ENCODE measurements at places on chromosomes 4 and X.

DNA sequence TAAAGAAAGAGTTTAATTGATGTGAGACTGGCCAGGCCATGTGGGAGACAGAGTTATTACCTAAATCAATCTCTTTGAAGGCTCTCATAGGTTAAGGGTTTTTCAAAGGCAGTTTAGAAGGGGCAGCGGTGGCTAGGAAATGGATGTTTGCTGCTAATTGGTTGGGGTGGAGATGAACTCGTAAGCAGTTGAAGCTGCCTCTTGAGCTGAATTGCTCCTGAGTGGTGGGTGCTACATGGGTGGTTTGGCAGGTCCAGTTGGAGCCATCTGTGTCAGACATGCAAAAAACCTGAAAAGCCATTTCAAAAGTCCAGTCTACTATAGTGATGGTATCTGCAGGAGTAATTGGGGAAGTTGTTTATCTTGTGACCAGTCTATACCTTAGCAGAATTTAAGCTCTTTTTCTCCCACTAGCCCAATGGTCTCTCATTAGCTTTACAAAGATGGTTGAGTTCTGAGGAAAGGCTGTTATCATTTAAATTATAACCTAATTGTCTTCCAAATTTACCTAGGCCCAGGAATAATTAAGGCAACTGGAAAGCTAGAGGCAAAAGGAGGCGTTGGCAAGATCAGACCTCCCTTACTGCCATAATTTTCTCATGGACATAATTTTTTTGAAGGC, 762.4 kb upstream of the FRG1 start:
- no peak for DNase-seq

DNA sequence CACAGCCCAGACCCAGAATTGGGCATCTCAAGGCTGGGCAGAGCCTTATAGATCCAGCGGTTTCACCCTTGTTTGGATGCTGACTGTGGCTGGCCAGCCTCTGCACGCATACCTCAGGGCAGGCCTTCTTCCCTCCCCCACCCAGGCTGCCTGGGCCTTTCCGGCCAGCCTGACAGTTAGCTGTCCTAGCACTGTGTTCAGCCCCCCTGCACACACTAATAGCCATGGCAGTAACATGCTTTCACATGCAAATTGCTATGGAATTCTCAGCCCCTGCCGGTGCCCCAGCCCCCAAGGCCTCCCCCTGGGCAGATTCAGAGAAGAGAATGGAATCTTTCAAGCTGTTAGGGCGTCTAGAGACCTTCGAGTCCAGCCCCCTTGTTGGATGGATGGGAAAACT, 17.7 kb downstream of the EFNB1 start:
- no peak for DNase-seq

- DNase-seq, result no peak
These were observed 67.1 kb upstream of the ZNF518B start for GRCh38 chr4:10524196-10524833.

DNA sequence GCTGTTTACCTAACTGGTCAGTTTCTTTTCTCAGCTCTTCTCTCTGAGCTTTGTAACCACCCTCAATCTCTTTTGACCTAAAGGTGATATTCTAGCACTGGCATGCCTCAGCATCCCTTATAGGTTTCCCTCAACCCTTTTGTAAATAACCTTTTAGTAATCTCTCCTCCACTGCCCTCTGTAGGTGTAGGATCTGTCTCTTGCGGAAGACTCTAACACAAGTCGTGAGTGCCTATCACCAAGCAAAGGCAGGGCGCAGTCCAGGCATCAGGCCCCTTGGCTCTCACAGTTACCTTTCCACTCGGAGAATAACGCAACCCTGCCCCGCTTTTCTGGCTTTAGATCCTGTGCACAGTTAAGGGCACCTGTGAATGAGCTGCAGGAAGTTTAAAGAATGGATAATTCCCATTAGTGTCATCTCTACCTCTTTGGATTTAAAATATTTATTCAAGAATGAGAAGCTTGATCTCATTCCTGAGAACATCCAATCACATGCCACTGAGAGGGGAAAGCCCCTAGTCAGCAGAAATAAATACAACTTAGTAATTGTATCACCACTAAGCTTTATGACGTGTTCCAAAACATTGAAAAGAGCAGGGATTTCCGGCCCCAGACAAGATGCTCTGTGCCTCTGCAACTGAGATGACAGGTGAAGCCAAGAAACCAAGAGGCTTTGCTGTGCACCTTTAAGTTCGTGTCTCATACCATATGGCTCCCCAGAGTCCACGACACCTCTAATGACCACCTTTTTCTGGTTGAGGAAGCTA, 58.8 kb downstream of the SPINK2 start:
- no peak for DNase-seq

GRCh38 chrX:19599253-19599652, 83.9 kb upstream of the MAP3K15 start:
- DNase-seq, result no peak
